H54 (cell line): ENCODE measurements at places on chromosomes 6 and 20.

- DNase-seq: no peak
Observed at GRCh38 chr6:139647841-139648240, 273.4 kb upstream of the CITED2 start.

DNA sequence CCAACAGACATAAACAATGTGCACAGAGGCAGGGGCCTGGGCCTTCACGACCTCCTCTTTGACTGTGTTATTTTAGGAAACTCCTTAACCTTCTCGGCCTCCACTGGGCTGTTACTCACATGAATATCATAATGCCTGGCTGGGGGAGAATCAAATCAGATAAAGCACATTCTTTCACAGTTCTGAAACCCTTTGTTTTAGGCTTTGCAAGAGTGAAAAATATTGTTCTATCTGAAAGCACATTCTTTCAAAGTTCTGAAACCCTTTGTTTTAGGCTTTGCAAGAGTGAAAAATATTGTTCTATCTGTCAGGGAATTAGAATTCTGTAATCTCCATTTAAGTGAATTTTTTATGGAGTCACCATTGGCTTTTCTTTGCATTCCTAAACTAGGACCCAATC is 50.7 kb upstream of the SYNDIG1 start:
- no peak for DNase-seq

GRCh38 chr6:36786055-36786675 is 53.1 kb downstream of the CPNE5 start:
- DNase-seq: no peak

DNA sequence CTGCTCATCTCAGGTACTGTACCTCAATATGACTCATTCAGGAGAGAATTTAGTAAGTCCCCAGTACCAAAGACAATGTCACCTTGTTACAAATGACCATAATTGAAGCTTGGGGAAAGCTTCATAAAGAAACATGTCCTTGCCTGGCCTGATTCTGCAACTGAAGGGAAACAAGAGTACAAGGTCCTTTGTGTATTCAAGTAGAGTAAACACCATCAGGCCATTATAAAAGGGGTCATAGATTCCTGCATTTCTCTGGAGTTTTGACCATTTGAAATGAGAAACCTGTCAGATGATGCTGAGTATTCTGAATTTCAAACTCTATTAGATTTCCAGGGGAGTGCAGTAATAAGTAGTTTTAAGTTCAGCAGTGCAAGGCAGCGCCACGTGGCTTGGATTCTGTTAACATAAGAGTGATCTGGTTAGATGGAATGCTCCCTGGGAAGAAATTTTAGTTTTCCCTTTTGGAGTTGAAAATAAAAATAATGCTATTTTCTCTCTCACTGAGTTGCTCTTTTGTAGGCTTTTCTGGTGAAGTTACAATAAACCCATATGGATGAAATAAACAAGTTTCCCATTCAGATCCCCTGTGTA is 1054.3 kb downstream of the EPHA7 start:
- DNase-seq: no peak

- DNase-seq: no peak
Observed at GRCh38 chr6:97189767-97190166, 93.2 kb downstream of the MMS22L start.

GRCh38 chr6:16728513-16729182 is 32.6 kb downstream of the ATXN1 start:
- DNase-seq: no peak
